ENCODE measurements at places on chromosomes 5 and 9. TPM values are rescaled to one million over a fixed set of nuclear protein-coding genes. Genes with fewer than 3 reads are reported as not detected.

DNA sequence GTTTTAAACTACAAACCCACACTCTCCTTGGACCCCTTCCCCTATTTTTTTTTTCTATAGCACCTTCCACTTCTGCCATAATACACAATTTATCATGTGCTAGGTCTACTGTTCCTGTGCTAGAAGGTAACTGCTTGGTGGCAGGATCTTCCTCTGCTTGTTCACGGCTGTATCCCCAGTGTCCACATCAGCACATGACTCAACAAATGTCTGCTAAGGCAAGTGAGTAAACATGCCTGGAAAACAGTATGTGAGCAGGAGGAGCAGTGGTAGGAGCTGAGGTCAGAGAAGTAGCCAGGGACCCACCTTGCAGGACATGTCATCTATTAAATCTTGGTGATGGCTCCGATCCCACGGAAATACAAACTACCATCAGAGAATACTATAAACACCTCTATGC lies 79.4 kb downstream of the AUH start:
- H3K4me3 ChIP-seq, result no peak overlapping the region
- peak overlapping the region; percentile 21 for H3K27ac ChIP-seq
- DNase-seq, result no peak
- H3K27me3 ChIP-seq, result no peaks in the 10 kb centered on the region
- H3K36me3 ChIP-seq, result peaks cover 81% of the 10 kb centered on the region
- H3K4me1 ChIP-seq, result peaks cover 21% of the 10 kb centered on the region

DNA sequence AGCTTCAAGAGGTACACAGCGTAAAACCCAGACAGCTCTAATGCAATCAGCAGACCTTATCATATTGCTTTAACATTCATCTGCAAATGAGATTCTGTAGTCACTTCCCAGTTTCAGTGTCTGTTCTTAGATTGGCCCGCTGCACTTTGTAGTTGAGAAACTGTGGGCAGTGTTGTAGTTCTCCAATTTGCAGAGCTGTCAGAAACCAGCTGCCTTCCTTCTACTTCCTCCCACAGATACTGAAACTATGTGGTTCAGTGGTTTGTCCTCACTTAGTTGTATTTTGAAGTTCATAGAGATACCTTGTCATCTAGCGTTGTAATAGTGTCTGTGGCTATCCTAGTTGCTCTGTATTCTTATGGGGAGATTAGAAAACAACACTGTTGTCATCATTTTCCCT lies 39.6 kb upstream of the TRIM36 start:
- peaks cover 22% of the 10 kb centered on the region for H3K4me1 ChIP-seq
- peaks cover 30% of the 10 kb centered on the region for H3K36me3 ChIP-seq
- H3K27me3 ChIP-seq, result no peaks in the 10 kb centered on the region
- no peak overlapping the region for H3K4me3 ChIP-seq
- peak overlapping the region; percentile 67 for H3K27ac ChIP-seq

DNA sequence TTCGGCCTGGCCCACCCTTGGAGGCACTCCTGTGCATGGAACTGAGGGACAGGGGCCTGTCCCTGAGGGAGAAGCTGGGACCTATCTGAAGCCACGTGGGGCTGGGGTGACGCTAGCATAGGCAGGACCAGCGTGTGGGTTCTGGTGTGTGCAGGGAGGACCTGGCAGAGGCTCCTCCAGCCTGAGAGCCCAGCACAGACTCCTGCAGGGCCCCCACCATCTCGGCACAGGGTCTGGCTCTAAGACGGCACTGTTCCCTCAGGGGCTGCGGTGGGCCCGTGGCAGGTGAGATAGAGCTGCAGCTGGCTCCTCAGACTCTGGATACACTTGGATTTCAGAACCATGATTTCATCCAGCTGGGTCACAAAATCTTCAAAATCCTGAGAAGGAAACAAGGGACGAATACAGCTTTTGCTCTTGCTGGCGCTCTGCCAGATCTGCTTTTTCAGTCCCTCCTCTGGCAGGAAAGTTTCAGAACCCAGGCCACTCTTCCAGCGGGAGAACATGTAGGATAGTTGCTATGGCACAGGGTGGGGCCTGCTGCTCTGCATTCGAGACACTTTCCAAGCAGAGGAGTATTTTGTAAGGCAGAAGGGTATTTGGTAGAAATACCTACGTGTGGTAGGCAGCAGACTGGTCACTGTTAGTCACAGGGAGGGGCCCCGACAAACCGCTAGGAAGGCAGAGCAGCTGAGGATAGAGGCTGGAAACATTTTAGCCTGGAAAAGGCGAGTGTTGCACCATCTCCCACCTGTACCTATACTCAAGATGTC lies 74.7 kb downstream of the KIF24 start:
- DNase-seq, result no peak
- H3K4me1 ChIP-seq, result no peaks in the 10 kb centered on the region
- peaks cover 29% of the 10 kb centered on the region for H3K36me3 ChIP-seq
- no peak overlapping the region for H3K27ac ChIP-seq
- H3K27me3 ChIP-seq, result no peaks in the 10 kb centered on the region

DNA sequence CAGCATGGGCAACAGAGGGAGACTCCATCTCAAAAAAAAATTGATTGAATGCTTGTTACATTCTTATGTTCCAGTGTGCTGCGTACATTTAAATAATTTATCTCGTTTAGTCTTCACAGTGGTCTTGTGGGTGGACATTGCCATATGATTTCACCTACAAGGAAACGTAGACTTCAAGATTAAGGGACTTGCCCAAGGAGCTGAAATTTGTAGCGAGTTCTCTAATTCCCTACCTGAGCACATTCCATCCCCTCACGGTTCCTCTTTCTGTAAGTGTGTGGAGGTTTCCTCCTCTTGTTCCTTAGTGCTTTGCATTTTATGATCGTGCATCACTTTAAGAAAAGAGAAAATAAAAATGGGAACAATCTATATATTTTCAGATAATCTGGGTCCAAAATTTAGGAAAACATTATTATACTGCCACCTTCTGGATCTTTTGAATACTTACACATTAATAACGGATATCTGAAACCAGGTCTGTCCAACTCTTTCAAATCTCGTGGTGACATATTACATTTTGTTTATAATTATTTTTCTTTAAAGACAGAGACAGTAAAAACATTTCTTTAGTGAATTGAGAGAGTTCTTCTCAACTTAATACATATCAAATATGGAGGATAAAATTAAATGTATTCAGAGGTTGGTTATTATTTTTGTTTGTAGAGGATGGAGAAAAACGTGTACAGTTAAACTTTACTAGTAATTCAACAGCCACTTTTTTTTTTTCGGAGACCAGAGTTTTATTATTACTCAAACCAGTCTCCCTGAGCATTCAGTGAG lies 29.9 kb upstream of the C7 start:
- DNase-seq, result no peak
- H3K36me3 ChIP-seq, result no peaks in the 10 kb centered on the region
- peaks cover 12% of the 10 kb centered on the region for H3K27me3 ChIP-seq
- peaks cover 4% of the 10 kb centered on the region for H3K4me1 ChIP-seq
- H3K27ac ChIP-seq, result no peak overlapping the region

The GRM6 gene
- not detected for total RNA-seq

The MCC gene
- 1.6 TPM for total RNA-seq
